Naive B cell (primary cell): ENCODE measurements at places on chromosomes 12 and 14. TPM values are rescaled to one million over a fixed set of nuclear protein-coding genes. Genes with fewer than 3 reads are reported as not detected.
A peak's percentile ranks its signal among the peaks of the same experiment; 100 is the strongest.

DEPDC4 gene
- polyA plus RNA-seq: 2.0 TPM

- no peak overlapping the region for H3K4me3 ChIP-seq
- H3K36me3 ChIP-seq: no peaks in the 10 kb centered on the region
- no peak overlapping the region for H3K27ac ChIP-seq
- no peaks in the 10 kb centered on the region for H3K4me1 ChIP-seq
Observed at GRCh38 chr14:37343307-37344094, 145.8 kb downstream of the MIPOL1 start.

- no peaks in the 10 kb centered on the region for H3K4me1 ChIP-seq
- H3K36me3 ChIP-seq: peaks cover 6% of the 10 kb centered on the region
- DNase-seq: no peak
- H3K27me3 ChIP-seq: peaks cover 51% of the 10 kb centered on the region
Observed at GRCh38 chr12:3416670-3417069, 74.3 kb upstream of the PRMT8 start.

- no peaks in the 10 kb centered on the region for H3K27me3 ChIP-seq
- peaks cover 20% of the 10 kb centered on the region for H3K4me1 ChIP-seq
- no peak overlapping the region for H3K4me3 ChIP-seq
Observed at GRCh38 chr14:52913271-52913670, 37.6 kb downstream of the FERMT2 start.

SOAT2 gene
- polyA plus RNA-seq: not detected

DNA sequence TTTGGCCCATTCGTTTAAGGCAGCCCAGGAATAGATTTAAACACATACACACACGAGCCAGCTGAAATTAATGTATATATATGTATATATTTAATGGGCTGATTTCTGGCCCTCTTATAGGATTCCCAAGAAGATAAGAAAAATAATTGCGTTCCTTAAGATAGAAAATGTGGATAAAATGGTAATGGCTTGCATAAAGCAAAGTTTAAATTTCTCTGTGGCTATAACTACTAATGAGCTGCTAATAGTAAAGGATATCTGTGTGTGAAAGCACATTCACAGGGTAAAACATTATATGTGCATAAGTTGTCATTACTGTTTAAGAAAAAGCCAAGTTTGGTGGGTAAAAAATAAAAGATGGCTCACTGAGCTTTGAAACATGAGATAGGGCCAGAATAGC lies 133.6 kb upstream of the AMIGO2 start:
- peaks cover 7% of the 10 kb centered on the region for H3K36me3 ChIP-seq
- H3K4me1 ChIP-seq: peaks cover 62% of the 10 kb centered on the region
- H3K27ac ChIP-seq: peak overlapping the region; percentile 89
- peak overlapping the region; percentile 95 for H3K4me3 ChIP-seq
- H3K27me3 ChIP-seq: no peaks in the 10 kb centered on the region

DNA sequence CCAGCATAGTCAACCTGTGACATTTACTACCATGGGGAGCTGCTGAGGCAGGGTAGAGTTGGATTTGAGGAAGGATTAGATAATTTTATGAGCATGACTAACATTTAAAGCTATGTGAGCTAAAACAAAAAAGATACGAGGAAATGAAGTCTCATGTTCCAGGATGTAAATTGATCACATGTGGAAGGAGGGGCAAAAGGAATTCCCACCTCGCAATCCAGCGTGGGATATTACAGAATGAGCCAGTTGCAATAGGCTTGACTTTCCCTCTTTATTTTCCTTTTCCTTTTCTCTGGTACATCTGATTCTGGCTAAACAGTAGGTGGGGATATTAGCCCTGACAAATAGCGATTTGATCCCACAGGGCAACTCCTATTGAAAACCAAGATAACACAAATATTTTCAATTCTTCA lies 214.9 kb upstream of the HMGA2 start:
- H3K36me3 ChIP-seq: no peaks in the 10 kb centered on the region
- no peak overlapping the region for H3K27ac ChIP-seq
- no peak for DNase-seq
- no peaks in the 10 kb centered on the region for H3K4me1 ChIP-seq
- H3K27me3 ChIP-seq: peaks cover 8% of the 10 kb centered on the region

GRCh38 chr12:44431647-44432343 lies 444.3 kb downstream of the NELL2 start:
- no peak overlapping the region for H3K4me3 ChIP-seq
- H3K4me1 ChIP-seq: no peaks in the 10 kb centered on the region
- peaks cover 4% of the 10 kb centered on the region for H3K27me3 ChIP-seq
- H3K27ac ChIP-seq: no peak overlapping the region
- no peaks in the 10 kb centered on the region for H3K36me3 ChIP-seq
- no peak for DNase-seq

DNA sequence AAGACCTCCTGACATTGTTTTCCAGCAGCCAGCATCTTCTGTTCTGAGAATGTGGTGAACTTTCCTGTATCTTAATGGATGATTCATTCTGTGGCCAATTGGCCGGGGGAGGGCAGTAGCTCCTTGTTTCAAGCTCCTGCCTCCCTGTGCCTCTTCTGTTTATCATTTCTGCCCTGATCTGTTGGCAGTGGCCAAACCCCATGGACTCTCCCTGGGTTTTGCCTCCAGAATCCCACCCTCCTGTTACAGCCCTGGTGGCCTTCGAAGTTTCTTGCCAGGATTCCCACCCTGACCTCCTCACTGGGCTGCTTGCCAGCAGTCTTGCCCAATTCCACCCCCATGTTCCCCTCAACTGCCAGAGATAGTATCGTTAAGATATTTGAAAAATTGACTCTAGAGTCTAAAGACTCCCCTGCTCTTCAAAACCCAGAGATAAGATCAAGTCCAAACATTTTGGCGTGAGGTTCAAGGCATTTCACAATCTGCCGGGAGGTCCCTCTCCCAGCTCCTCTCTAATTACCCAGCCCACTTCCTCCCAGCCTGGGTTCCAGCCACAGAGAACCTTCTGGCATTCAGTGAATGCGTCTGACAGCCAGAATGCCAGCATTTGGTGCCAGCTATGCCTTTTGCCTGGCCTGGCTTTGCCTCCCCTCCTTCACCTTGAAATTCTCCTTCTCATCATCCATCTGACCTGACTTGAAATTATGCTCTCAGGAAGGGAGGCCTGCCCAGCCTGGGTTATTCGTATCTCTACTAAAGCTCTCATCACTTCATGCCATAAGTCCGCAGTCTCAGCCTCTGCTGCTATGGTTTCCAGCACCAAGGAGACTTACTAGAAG lies 37.7 kb upstream of the TXNRD1 start:
- H3K4me3 ChIP-seq: no peak overlapping the region
- no peak overlapping the region for H3K27ac ChIP-seq
- H3K4me1 ChIP-seq: no peaks in the 10 kb centered on the region
- peaks cover 36% of the 10 kb centered on the region for H3K27me3 ChIP-seq
- no peak for DNase-seq
- H3K36me3 ChIP-seq: no peaks in the 10 kb centered on the region

GRCh38 chr14:102690509-102691286 lies 86.6 kb upstream of the TRAF3 start:
- H3K4me3 ChIP-seq: no peak overlapping the region
- H3K27me3 ChIP-seq: no peaks in the 10 kb centered on the region
- no peaks in the 10 kb centered on the region for H3K36me3 ChIP-seq
- H3K27ac ChIP-seq: peak overlapping the region; percentile 41
